ENCODE measurements at places on chromosomes 2 and 18.

DNA sequence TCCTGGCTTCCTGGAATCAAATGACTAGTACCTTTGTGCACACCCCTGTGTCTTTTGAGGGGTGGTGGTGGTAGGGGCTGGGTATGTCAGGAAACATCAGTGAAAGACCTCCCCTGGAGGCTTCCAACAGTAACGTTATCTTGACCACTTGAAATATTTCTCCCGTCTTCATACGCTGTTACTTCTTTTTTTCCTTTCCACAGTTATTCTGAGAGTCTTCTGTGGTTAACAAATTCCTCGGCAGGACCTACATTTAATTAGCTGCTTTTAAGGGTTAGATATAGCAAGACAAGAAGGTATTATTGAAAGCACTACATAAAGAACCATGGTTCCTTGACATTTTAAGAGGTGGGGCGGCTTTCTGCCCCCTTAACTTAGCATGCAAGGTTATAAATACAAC is 34.6 kb downstream of the UGP2 start:
- no peak for DNase-seq

- no peak for DNase-seq
Observed at GRCh38 chr2:20241973-20242726, 17.2 kb upstream of the SDC1 start.

DNA sequence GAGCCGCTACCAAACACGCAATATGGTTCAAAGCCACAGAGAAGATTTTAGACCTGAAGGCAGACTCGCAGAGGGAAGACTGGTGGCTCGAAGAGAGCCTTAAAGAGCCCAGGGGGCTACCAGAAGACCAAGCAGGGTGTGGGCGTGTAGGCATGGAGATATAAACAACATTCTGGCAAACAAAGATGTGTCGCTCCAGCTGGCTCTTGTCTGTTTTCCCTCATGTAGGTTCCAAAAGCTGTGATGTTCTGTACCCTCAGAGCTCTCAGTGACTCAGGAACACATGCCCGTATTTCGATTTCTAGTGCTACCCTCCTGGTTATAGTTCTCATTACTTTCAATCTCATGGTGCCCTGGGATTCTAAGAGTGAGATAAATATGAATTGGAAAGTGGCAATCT is 44.5 kb downstream of the DOCK10 start:
- DNase-seq = no peak

GRCh38 chr2:193539188-193539587 is 1344.5 kb upstream of the TMEFF2 start:
- no peak for DNase-seq

- DNase-seq = no peak
Observed at GRCh38 chr2:157777427-157777826, 98.7 kb downstream of the ACVR1 start.

GRCh38 chr2:10345813-10346212 is 43.1 kb downstream of the HPCAL1 start:
- DNase-seq = no peak

DNA sequence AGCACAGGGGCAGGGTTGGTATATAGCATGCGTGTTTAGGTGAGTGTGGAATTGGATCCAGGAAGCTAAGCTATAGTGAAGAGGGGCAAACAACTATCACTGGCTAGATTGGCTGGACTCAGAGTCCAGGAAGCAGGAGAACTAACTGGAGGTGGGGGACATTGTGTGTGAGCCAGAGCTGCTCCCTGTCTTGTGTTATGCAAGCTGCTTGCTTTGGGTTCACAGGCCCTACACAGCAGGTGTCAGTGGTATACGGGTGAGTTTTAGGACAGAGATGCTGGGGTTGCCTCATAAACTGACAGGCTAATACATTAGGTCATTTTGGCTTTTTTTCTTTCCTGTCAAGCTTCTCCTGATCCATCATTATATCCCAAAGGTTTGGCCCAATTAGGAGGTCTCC is 87.5 kb downstream of the CCDC85A start:
- DNase-seq = no peak

- DNase-seq = no peak
Observed at GRCh38 chr2:112627060-112628040, 18.4 kb upstream of the SLC20A1 start.

DNA sequence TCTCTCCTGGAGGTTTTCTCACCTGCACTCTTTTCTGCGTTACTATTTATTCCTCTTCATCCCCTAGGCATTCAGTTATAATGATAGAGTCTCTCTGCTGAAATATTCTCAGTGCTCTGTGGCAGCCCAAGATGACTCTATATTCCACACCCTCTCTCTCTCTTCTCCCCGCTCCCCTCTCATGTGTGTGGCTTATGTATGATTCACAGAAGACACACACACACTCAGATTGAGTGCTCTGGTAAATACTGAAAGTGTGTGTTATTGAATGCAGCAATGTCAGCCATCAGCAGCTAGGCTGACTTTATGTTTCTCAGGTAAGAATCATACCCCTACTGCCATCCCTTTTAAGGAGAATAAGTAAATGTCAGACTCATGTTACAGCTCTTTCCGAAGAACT is 201.2 kb downstream of the SLC4A10 start:
- DNase-seq = no peak

- DNase-seq = no peak
Observed at GRCh38 chr2:11128243-11128951, 26.9 kb upstream of the SLC66A3 start.

- DNase-seq = no peak
Observed at GRCh38 chr2:168478206-168478605, 22.1 kb downstream of the CERS6 start.

DNA sequence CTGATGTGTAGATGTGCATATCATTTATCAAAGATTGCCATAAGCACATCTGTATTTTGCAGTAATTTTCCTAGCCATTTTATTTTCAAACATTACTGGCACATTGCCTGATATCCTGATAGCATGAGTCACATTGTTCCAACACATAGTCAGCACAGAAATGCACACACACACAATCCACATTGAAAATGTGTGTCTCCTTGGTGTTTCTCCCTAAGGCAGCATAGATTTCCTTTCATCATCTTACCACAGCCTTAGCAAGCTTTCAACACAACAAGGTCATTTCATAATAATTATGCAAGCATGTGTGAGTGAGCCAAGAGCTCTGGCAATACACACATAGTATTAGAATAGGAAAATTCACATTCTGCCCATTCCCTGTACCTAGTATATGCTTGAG is 245.4 kb upstream of the MEIS1 start:
- no peak for DNase-seq

DNA sequence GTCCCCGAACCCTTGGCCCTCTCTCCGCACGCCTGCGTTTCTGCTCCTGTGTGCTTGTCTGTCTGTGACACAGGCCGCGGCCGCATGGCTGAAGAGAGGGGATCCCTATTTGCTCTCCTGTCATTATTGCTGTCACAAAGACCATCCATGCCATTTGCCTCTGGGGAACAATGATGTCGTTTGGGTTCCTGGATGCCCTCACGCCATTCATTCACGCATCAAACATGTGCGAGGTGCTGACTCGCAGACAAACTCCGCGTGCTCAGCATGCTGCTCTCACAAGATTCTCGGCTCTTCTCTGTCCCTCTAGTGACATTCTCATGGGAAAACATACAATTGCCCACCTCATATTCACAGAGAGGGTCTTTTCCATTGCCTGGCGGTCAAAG is 67.8 kb downstream of the ASB1 start:
- no peak for DNase-seq

DNA sequence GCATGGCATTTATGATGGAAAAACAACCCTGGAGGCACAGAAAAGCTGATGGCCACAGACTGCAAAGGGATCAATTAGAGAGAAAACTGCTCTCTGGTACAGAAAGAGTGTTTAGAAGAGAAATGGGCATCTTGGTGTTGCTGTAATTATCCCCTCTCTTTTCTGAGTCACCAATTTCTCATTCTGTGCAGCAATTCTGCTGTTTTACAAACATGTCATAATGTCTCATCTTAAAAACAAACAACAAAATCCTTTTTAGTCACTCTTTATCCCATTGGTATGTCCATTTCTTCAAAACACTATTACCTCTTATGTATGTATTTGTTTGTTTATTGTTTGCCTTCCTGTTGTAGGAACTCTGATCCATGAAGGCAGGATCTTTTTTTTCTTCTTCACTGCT is 73.9 kb upstream of the HK2 start:
- DNase-seq = no peak

- no peak for DNase-seq
Observed at GRCh38 chr18:47882641-47883040, 47.8 kb downstream of the SMAD2 start.

GRCh38 chr2:72325592-72326422 is 178.1 kb upstream of the CYP26B1 start:
- DNase-seq = no peak

GRCh38 chr2:109126501-109126860 is 2.5 kb upstream of the SH3RF3 start:
- DNase-seq = no peak

DNA sequence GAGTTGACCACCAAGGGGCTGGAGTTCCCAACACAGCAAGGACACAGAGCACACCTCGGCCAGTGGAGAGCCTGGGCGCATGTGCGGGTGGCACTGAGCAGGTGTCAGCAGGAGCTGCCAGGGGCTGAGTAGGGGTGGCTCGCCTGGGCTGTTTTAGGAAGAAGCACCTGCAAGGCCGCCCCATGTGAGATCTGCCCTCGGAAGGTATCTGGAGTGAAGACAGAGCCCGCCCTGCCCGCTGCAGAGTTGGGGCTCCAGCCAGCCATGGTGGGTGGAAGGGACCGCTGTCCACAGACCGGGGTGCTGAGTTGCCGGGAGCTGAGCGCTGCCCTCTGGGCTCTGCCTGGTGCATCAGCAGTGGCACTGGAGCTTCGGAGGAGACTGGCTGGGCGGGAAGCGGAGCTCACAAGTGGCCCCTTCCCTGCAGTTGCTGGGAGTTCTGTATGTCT is 35.2 kb downstream of the MTERF4 start:
- no peak for DNase-seq

GRCh38 chr2:70716951-70717350 is 51.0 kb downstream of the ADD2 start:
- DNase-seq = no peak

- DNase-seq = no peak
Observed at GRCh38 chr2:113167115-113167932, 6.4 kb upstream of the PSD4 start.

- DNase-seq = no peak
Observed at GRCh38 chr2:48543895-48544294, 13.9 kb downstream of the STON1 start.

DNA sequence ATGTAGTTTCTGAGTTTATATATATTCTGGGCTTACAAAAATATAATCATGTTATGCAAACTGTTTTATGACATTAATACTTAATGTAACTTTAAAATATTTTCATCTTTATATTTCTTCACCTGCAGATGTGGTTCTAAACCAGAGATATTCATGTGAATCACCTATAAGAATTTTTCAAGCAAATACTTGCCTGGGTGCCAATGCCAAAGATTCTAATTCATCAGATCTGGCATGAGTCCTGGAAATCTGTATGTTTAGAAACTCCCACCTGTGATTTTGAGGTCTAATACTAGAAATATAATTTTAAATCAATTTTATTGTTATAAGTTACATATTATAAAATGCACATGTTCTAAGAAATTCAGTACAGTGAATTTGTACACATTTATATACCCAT is 19.9 kb upstream of the DNAH6 start:
- no peak for DNase-seq

DNA sequence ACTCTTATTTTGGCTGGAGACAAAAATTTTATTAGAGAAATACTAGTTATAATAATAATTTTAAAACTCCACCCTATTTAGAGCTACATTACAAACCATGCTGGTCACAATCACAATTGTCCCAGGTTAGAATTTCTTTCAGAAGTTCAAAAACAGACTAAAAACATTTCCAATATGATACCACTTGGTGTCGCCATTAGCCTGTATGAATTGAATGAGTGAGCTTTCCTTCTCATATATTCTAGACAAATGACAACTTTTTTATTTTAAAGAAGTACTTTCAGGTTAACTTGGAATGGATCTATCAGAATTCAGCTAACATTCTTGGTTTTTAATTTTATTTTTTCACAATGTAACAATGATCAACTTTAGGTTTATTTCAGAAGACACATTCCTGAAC is 48.0 kb downstream of the SERPINB8 start:
- no peak for DNase-seq

Data from stimulated activated CD4-positive, alpha-beta T cell treated with anti-CD3 and anti-CD28 coated beads, Interleukin-1b, Interleukin-23, amount 100 ng/mL, for 1 hour (primary cell).